Mucosa of gallbladder (tissue), 1 donor: ENCODE measurements at places on chromosomes 3 and 15.
A peak's percentile ranks its signal among the peaks of the same experiment; 100 is the strongest.

- no peak for DNase-seq
Observed at GRCh38 chr3:137615659-137616418, 148.3 kb upstream of the SOX14 start.

GRCh38 chr15:85920956-85921355 is 126.2 kb upstream of the KLHL25 start:
- DNase-seq = no peak

- peak; percentile 94 for DNase-seq
Observed at GRCh38 chr3:101676216-101676764, 642 bp downstream of the ZBTB11 start.

DNA sequence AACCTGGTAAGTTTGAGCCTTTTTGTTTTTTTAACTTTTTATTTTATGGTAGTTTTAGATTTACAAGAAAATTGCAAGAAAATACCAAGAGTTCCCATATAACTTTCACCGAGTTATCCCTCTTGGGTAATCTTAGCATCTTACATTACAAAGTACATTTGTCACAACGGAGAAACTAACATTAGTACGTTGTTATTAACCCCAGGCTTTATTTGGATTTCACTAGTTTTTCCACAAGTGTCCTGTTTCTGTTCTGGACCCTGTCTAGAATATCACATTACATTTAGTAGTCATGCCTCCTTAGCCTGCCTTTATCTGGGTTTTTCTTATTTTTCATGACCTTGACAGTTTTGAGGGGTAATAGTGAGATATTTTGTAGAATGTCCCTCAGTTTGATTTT is 53.5 kb upstream of the KPNA4 start:
- DNase-seq = no peak

- DNase-seq = peak; percentile 56
Observed at GRCh38 chr15:57118013-57118799, 199.8 kb downstream of the TCF12 start.

DNA sequence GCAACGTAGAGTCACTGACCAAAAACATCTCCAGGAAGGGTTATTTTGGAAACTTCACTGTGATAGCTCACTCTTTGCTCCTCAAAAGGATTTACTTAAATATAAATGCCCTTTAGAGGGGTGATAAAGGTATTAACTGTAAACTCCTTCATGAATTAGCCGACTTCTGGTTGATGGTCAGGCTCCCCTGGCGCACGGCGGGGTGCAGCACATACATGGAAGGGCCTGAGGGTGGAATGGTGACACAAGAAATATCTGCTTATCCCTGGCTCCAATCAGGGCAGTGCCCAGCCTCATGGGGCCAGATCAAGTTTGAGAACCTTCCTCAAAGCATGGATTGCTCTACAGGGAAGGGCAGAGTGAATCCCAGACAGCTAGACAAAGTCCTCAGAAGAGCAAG is 116.5 kb downstream of the IGF2BP2 start:
- DNase-seq = no peak

GRCh38 chr3:42421818-42422796 is 11.7 kb upstream of the LYZL4 start:
- peak; percentile 16 for DNase-seq

- no peak for DNase-seq
Observed at GRCh38 chr3:13265016-13265415, 155.1 kb downstream of the NUP210 start.

- no peak for DNase-seq
Observed at GRCh38 chr3:54713455-54713854, 214.4 kb downstream of the LRTM1 start.
